ENCODE measurements at places on chromosomes 4 and X.

- H3K36me3 ChIP-seq: no peaks in the 10 kb centered on the region
- no peak overlapping the region for H3K27ac ChIP-seq
- H3K4me3 ChIP-seq: no peak overlapping the region
- DNase-seq: no peak
- H3K27me3 ChIP-seq: no peaks in the 10 kb centered on the region
These were observed 28.4 kb upstream of the SULT1E1 start for GRCh38 chr4:69888336-69888735.

GRCh38 chrX:39813631-39814277 is 284.0 kb downstream of the BCOR start:
- no peaks in the 10 kb centered on the region for H3K27me3 ChIP-seq
- H3K4me3 ChIP-seq: no peak overlapping the region
- no peaks in the 10 kb centered on the region for H3K36me3 ChIP-seq

- H3K27ac ChIP-seq: no peak overlapping the region
- no peak overlapping the region for H3K4me3 ChIP-seq
- DNase-seq: no peak
- no peaks in the 10 kb centered on the region for H3K36me3 ChIP-seq
These were observed 467.7 kb downstream of the SH2D1A start for GRCh38 chrX:124814106-124814505.

GRCh38 chr4:3074846-3075651 is 568 bp downstream of the HTT start:
- no peaks in the 10 kb centered on the region for H3K27me3 ChIP-seq
- H3K27ac ChIP-seq: peak overlapping the region; percentile 65
- DNase-seq: peak; percentile 18
- H3K36me3 ChIP-seq: no peaks in the 10 kb centered on the region
- peak overlapping the region; percentile 73 for H3K4me3 ChIP-seq

GRCh38 chrX:19183761-19184477 is 61.7 kb upstream of the ADGRG2 start:
- no peak overlapping the region for H3K27ac ChIP-seq
- H3K4me1 ChIP-seq: no peaks in the 10 kb centered on the region
- DNase-seq: no peak
- no peak overlapping the region for H3K4me3 ChIP-seq
- no peaks in the 10 kb centered on the region for H3K27me3 ChIP-seq

- no peak for DNase-seq
- no peak overlapping the region for H3K27ac ChIP-seq
- H3K27me3 ChIP-seq: no peaks in the 10 kb centered on the region
- no peaks in the 10 kb centered on the region for H3K4me1 ChIP-seq
- H3K4me3 ChIP-seq: no peak overlapping the region
- H3K36me3 ChIP-seq: no peaks in the 10 kb centered on the region
These were observed 217.5 kb upstream of the TEX13C start for GRCh38 chrX:125101971-125102755.

- DNase-seq: no peak
- H3K27ac ChIP-seq: no peak overlapping the region
- H3K4me3 ChIP-seq: no peak overlapping the region
- H3K36me3 ChIP-seq: no peaks in the 10 kb centered on the region
These were observed 103.5 kb upstream of the VEGFC start for GRCh38 chr4:176896211-176896610.

GRCh38 chr4:52572936-52573485 is 86.1 kb downstream of the USP46 start:
- H3K4me3 ChIP-seq: no peak overlapping the region
- H3K4me1 ChIP-seq: no peaks in the 10 kb centered on the region
- DNase-seq: no peak

- no peaks in the 10 kb centered on the region for H3K27me3 ChIP-seq
- H3K36me3 ChIP-seq: no peaks in the 10 kb centered on the region
- no peak overlapping the region for H3K27ac ChIP-seq
- H3K4me1 ChIP-seq: peaks cover 84% of the 10 kb centered on the region
These were observed 349.0 kb upstream of the GATB start for GRCh38 chr4:152109531-152110509.

GRCh38 chrX:70033348-70034051 is 16.2 kb downstream of the AWAT2 start:
- H3K36me3 ChIP-seq: no peaks in the 10 kb centered on the region
- no peak for DNase-seq
- no peak overlapping the region for H3K27ac ChIP-seq
- no peaks in the 10 kb centered on the region for H3K27me3 ChIP-seq
- H3K4me1 ChIP-seq: peaks cover 11% of the 10 kb centered on the region
- H3K4me3 ChIP-seq: no peak overlapping the region

GRCh38 chr4:136864604-136865185 is 667.6 kb downstream of the PCDH18 start:
- no peak overlapping the region for H3K4me3 ChIP-seq
- no peak overlapping the region for H3K27ac ChIP-seq
- no peaks in the 10 kb centered on the region for H3K27me3 ChIP-seq
- DNase-seq: no peak
- no peaks in the 10 kb centered on the region for H3K36me3 ChIP-seq
- no peaks in the 10 kb centered on the region for H3K4me1 ChIP-seq

- no peak overlapping the region for H3K27ac ChIP-seq
- no peaks in the 10 kb centered on the region for H3K4me1 ChIP-seq
- no peaks in the 10 kb centered on the region for H3K36me3 ChIP-seq
These were observed 231.5 kb downstream of the UNC5C start for GRCh38 chr4:95317085-95317793.

- H3K27me3 ChIP-seq: no peaks in the 10 kb centered on the region
- no peaks in the 10 kb centered on the region for H3K36me3 ChIP-seq
- no peak overlapping the region for H3K4me3 ChIP-seq
- H3K4me1 ChIP-seq: no peaks in the 10 kb centered on the region
These were observed 7.6 kb upstream of the CXCL5 start for GRCh38 chr4:74006009-74006476.

DNA sequence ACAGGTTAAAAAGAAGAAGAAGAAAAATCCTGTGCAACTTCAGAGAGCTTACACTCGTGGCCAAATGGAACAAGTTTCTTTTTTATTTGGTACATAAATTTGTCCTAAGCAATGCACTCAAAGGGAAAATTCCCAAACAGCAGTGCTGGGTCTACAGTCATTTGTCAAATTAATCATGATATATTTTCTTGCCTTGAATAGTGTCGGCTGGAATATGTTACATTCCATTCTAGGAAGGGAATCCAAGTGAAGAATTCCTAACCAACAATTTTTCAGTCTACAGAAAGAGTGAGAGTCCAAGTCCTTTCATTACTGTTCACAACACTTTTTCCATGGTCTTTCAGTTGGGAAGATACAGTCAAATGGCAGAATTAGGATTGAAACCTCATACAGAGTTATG is 63.9 kb downstream of the HAND2 start:
- no peak overlapping the region for H3K27ac ChIP-seq
- no peaks in the 10 kb centered on the region for H3K4me1 ChIP-seq
- H3K27me3 ChIP-seq: no peaks in the 10 kb centered on the region
- no peaks in the 10 kb centered on the region for H3K36me3 ChIP-seq
- DNase-seq: no peak

GRCh38 chrX:21412883-21413282 is 38.7 kb downstream of the CNKSR2 start:
- no peak for DNase-seq
- no peak overlapping the region for H3K27ac ChIP-seq
- H3K36me3 ChIP-seq: no peaks in the 10 kb centered on the region

DNA sequence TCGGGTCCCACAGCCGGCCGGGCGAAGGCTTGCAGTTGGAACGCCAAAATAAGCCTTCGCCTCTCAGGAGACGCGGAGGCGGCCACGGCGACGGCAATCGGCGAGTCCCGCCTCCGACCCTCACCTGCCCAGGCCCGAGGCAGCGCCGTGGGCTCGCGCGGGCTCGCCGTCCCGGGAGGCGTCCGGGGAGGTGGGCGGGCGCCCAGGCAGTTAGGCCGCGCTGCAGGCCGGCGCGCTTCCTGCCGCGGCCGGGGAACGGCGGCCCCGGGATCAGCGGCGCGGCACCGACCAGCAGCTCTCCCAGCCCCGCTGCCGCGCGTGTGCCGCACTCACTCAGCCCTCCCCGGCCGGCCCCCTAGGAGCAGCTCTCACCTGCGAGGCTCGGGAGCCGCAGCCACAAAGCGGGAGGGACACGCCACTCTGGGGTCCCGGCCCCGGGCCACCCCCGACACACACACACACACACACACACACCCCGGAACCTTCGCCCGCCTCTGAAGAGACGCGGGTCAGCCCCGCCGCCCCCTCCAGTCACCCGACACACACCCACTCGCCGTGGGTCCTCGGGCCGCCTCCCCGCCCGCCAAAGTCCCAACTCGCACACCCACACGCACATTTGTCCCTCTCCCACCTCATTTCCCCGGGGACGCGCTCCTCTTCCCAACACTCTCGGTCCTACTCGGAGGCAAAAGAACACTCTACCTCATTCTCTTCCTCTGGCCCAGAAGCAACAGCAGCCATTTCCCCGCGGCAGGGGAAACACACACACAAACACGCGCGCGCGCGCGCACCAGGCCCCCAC is at the start of gene CNOT6L:
CNOT6L (minus strand) TSS at position 767 of the 802 bp plus-strand sequence; CDS start at position 707, 60 bp downstream.
- no peaks in the 10 kb centered on the region for H3K36me3 ChIP-seq
- H3K27me3 ChIP-seq: no peaks in the 10 kb centered on the region
- H3K27ac ChIP-seq: peak within 1 kb of the TSS; percentile 97
- peaks cover 62% of the 10 kb centered on the region for H3K4me1 ChIP-seq
- H3K4me3 ChIP-seq: peak within 1 kb of the TSS; percentile 75

GRCh38 chr4:184417802-184418511 is 56.4 kb downstream of the IRF2 start:
- no peak for DNase-seq
- peaks cover 29% of the 10 kb centered on the region for H3K36me3 ChIP-seq
- H3K27me3 ChIP-seq: no peaks in the 10 kb centered on the region
- H3K4me3 ChIP-seq: peak overlapping the region; percentile 50
- peaks cover 65% of the 10 kb centered on the region for H3K4me1 ChIP-seq
- H3K27ac ChIP-seq: peak overlapping the region; percentile 66

GRCh38 chr4:86357608-86358007 is 2.2 kb downstream of the MAPK10 start:
- no peak overlapping the region for H3K4me3 ChIP-seq
- H3K27ac ChIP-seq: no peak overlapping the region
- H3K4me1 ChIP-seq: no peaks in the 10 kb centered on the region
- no peak for DNase-seq
- H3K36me3 ChIP-seq: no peaks in the 10 kb centered on the region

DNA sequence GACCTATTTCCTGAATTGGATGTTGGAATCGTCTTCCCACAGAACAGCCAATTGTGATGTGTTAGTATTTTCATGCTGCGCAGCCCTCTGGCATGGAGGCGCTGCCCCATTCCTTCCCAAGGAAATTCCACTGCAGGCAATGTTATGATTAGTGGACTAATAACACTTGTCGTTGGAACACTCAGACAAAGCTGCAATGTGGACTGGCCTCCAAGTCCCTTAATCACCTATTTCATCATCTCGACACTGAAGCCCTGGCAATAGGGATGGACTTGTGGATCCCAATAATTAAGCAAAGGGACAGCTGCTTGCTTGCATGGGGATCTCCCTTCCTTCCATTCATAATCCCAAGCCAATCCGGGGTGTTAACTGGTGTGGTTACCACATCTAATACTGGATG is 78.8 kb upstream of the PLAC1 start:
- H3K4me3 ChIP-seq: no peak overlapping the region
- no peaks in the 10 kb centered on the region for H3K36me3 ChIP-seq
- no peak overlapping the region for H3K27ac ChIP-seq
- no peak for DNase-seq

- H3K36me3 ChIP-seq: no peaks in the 10 kb centered on the region
- DNase-seq: no peak
- H3K27me3 ChIP-seq: no peaks in the 10 kb centered on the region
- H3K27ac ChIP-seq: no peak overlapping the region
- no peaks in the 10 kb centered on the region for H3K4me1 ChIP-seq
- H3K4me3 ChIP-seq: no peak overlapping the region
These were observed 140.3 kb downstream of the NAA11 start for GRCh38 chr4:79185526-79186045.

DNA sequence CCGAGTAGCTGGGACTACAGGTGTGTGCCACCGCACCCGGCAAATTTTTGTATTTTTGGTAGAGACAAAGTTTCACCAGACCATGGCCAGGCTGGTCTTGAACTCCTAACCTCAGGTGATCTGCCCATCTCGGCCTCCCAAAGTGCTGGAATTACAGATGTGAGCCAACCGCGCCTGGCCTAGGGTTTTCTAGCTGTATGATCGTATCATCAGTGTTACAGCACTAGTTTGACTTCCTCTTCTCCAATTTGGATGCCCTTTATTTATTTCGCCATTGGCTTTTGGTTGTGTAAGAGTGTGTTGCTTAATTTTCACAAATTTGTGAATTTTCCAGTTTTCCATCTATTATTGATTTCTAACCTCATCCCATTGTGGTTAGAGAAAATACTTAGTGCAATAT is 5.2 kb downstream of the TKTL1 start:
- H3K4me1 ChIP-seq: no peaks in the 10 kb centered on the region
- H3K27ac ChIP-seq: no peak overlapping the region
- DNase-seq: no peak
- no peaks in the 10 kb centered on the region for H3K36me3 ChIP-seq
- H3K4me3 ChIP-seq: no peak overlapping the region

GRCh38 chrX:17553469-17553868 is 178.5 kb downstream of the NHS start:
- H3K27ac ChIP-seq: no peak overlapping the region
- no peaks in the 10 kb centered on the region for H3K36me3 ChIP-seq
- DNase-seq: no peak
- no peak overlapping the region for H3K4me3 ChIP-seq
- no peaks in the 10 kb centered on the region for H3K27me3 ChIP-seq

DNA sequence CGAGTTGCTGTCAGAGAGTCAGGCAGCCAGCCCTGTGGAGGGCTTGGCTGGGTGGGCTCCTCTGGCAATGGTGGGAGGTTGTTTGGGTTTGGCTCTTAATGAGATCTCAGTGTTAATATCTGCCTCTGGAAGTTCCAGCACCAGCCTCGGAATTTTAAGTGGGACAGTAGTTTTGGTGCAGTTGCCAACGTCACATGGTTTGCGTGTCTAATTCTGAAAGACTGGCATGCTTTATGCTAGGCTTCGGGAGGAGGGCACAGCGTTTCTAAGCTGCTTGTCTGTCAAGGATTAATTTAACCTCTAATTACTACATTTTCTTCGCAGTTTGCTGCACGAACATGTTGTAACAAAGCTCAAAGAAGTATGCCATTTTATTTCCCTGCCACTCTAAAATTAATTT is 9.2 kb downstream of the MAMLD1 start:
- no peak overlapping the region for H3K4me3 ChIP-seq
- DNase-seq: no peak
- H3K27ac ChIP-seq: no peak overlapping the region
- H3K27me3 ChIP-seq: no peaks in the 10 kb centered on the region
- H3K36me3 ChIP-seq: no peaks in the 10 kb centered on the region

DNA sequence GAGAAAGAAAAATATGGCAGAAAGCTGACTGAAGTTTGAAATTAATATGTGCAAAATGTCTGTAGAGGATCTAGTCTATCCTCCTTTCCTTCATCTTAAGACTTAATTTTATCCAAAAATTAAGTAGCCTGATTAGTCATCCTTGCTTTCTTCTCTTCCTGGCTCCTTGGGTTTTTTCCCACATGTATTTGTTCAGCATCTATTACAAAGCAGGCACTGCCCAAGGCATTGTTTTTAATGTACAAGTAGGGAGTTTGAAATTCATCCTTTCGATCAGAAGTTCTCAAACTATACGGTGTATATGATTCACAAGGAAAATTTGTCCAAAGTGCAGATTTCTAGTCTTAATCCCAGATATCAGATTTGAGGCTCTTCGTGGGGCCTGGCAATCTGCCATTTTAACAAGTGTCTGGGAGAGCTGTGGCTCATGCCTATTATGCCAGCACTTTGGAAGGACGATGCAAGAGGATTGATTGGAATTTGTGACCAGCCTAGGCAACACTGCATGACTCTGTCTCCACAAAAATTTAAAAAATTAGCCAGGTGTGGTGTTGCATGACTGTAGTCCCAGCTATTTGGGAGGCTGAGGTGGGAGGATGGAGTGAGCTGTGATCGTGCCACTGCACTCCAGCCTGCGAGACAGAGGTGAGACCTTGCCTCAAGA is 19.4 kb upstream of the YTHDC1 start:
- H3K27me3 ChIP-seq: no peaks in the 10 kb centered on the region
- H3K4me1 ChIP-seq: no peaks in the 10 kb centered on the region

Data from CD8-positive, alpha-beta memory T cell (primary cell).